ENCODE measurements at places on chromosomes 16 and 17.

DNA sequence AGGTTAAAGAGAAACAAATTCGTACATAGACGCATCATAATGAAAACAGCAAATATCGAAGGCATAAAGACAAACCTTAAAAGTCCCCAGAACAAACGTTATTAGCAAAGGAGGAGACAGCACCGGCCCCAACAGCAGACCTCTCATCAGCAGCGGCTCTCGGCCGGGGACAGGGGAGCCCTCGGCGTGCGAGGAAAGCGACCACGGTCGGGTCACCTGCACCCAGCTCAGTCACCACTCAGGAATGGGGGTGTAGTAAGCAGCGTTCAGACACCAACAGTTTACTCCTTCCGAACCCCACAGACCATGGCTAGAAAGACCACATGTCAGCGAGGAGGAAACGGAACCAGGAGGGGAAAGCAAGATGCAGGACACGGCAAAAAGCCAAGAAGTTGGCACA, 109.3 kb upstream of the CHMP6 start:
- DNase-seq: no peak

- no peak for DNase-seq
These were observed 5.2 kb downstream of the SECTM1 start for GRCh38 chr17:82328141-82328993.

DNA sequence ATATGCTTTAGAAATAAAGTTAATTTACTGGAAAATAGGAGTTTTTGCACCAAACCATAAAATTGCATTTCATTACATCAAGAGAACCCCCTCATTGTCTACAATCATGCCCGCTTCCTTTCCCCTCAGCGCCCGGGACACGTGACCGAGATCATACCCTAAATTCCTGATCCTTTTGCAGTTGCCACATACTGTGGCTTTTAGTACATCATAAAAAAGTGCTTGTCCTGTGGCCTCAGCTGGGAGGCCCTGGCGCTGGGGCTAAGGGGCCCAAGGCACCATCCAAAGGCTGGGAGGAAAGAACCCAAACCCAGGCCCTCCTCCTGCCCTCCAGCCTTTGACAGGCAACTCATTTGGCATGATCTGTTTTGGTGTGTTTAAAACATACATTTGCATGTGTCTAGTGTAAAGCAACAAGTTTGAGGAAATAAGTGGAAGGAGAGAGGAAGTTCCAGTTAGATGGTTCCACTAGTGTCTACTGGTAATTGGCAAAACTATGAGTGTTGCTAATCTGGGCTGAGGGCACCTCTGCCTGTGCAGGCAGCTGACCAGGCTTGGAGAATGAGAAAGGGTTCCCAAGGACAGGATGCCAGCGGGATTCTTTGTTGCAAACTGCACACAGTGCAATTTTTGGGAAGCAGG, 6.0 kb downstream of the CDK5R1 start:
- peak; percentile 18 for DNase-seq

DNA sequence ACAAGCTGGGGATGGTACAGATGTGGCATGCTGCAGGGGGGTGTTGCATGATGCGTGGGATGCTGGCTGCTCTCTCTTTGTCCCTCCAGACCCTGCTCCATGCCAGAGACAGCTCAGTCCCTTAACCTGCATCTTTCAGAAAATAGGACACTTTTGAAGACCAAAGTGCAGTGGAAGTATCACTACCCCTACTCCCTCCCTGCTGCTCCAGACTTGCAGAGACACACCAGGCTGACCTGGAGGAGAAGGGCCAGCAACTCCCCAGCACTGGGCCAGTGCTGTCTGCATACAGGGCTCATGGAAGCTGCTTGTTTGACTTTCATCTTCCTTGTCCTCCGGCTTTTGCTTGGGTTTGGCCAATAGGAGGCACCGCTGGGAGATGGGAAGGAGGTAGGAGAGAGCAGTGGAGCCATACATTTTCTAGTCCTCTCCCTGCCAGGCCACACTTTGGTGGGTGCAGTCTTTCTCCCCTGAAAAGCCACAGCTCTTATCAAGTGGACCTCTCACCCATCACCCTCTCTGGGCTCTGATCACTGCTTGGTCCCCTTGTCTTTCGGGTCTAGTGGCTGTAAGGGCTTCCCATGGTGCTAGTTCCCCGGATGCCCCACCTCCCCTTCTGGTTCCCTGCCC, 46.1 kb upstream of the NKD1 start:
- no peak for DNase-seq
